Activated CD4-positive, alpha-beta T cell treated with anti-CD3 and anti-CD28 coated beads, Interleukin-2, amount 50 U/mL, for 1 hour (primary cell): ENCODE measurements at places on chromosomes 16 and 17.

- DNase-seq = peak; percentile 26
Measured at GRCh38 chr16:28182183-28182582, 29.6 kb downstream of the XPO6 start.

GRCh38 chr17:58268326-58268725 lies 12.4 kb downstream of the MPO start:
- DNase-seq = no peak

GRCh38 chr17:13869331-13869940 lies 199.9 kb upstream of the COX10 start:
- no peak for DNase-seq

- no peak for DNase-seq
Measured at GRCh38 chr16:12763517-12763916, 40.2 kb downstream of the CPPED1 start.

DNA sequence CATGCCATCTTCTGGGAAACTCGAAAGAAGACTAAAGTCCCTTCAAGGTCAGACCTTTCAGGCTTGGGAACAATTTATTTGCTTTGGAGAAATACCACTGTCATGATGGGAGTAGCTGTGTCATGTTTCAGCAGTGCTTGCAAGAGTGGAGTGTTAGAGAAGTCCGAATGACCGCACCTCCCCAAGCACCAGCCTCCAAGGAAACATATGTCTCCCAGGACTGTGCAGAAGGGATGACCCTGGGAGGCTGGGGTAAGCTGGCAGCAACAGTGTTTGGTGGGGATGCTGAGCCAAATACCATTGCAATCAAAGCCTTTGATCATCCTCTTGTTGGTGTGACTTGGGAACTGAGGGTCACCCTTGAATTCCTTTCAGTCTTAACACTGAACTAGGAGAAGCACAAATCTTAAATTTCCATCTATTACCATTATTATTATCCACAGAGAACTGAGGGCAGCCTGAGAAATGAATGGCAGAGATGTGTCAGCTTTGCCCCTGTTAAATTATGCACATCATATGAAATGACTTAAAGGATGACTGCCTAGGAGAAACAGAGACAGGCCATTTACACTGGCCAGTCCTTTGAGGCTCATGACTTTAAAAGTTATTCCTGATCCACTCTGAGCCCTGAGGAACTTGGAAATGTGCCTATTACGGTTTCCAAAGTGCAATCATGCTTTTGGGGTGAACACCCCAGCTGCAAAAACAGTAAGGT lies 244.9 kb downstream of the CA10 start:
- no peak for DNase-seq

GRCh38 chr17:83190004-83190385 lies 110.6 kb downstream of the METRNL start:
- no peak for DNase-seq

DNA sequence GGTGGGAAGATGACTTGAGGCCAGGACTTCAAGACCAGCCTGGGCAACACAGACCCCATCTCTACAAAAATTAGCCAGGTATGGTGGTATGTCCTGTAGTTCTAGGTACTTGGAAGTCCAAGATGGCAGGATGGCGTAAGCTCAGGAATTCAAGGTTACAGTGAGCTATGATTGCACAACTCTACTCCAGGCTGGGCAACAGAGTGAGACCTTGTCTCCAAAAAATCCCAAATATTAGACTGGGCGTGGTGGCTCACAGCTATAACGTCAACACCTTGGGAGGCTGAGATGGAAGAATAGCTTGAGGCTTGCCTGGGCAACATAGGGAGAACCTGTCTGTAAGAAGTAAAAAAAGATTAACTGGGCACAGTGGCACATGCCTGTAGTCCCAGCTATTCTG lies 30.8 kb downstream of the SUZ12 start:
- DNase-seq = no peak

DNA sequence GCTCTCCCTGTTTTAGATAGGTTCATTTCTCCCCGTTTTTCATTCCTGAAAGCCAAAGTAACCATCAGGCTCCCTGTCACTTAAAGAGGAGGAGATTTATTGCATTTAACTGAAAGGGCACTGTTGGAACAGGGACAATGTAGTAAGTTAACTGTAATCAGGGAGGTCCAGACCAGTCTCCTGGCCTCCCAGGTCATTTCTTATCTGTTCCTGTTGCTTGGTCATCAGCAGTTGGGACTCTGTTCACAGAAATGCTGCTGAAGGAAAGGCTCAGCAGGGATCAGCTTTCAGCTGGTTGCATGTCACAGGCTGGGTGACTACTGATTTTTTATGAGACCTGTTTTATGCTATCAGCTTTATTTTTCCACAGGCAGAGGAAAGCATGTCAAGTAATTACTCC lies 622.6 kb upstream of the GOT2 start:
- no peak for DNase-seq

DNA sequence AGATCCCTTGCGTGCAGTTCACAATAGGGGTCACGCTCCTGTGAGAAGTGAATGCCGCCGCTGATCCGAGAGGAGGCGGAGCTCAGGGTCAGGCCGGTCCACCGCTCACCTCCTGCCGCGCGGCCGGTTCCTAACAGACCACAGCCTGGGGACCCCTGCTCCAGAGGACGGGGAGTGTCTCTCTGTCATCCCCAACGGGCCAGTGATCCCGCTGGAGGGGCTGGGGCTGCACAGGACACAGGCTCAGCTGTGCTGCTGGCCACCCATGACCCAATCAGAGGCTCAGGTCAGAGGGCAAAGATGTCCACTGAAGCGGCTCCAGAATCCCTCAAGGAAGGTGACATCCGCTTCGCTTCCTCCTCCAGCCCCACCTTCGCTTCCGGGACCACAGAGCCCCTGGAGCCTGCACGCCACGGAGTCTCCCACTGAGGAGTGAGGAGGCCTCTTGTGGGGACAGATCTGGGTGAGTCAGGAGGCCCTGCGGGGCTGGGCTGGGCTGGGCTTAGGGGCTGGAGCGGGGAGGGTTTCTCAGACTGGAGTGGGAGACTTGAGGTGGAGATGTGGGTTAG lies 115.4 kb downstream of the METRNL start:
- no peak for DNase-seq
